Pulmonary artery endothelial cell (primary cell): ENCODE measurements at places on chromosomes 12 and 14. TPM values are rescaled to one million over a fixed set of nuclear protein-coding genes. Genes with fewer than 3 reads are reported as not detected.
A peak's percentile ranks its signal among the peaks of the same experiment; 100 is the strongest.

GRCh38 chr14:57502586-57503254, 9.1 kb upstream of the CCDC198 start:
- no peak for DNase-seq

- no peak for DNase-seq
Observed at GRCh38 chr12:75970310-75970709, 61.3 kb downstream of the PHLDA1 start.

GSC gene
- total RNA-seq = not detected in 2 replicates

GRCh38 chr14:50705026-50705593, 37.0 kb upstream of the SAV1 start:
- DNase-seq = no peak

- DNase-seq = no peak
Observed at GRCh38 chr14:74267588-74267987, 28.3 kb downstream of the VSX2 start.

- peak; percentile 69 for DNase-seq
Observed at GRCh38 chr14:103372552-103373304, 12.5 kb upstream of the MARK3 start.

- no peak for DNase-seq
Observed at GRCh38 chr12:113591480-113591974, 119.9 kb upstream of the LHX5 start.

GLT8D2 gene
- total RNA-seq = 3.4 and 6.0 TPM in 2 replicates

GRCh38 chr12:116404913-116405611, 127.6 kb upstream of the MED13L start:
- DNase-seq = no peak

- DNase-seq = peak; percentile 45
Observed at GRCh38 chr12:25840678-25841465, 117.6 kb upstream of the RASSF8 start.

OAS1 gene
- 8.1 and 14.2 TPM in 2 replicates for total RNA-seq
